Stimulated activated CD8-positive, alpha-beta memory T cell treated with anti-CD3 and anti-CD28 coated beads, Interleukin-7, amount 100 ng/mL, for 1 hour (primary cell): ENCODE measurements at places on chromosomes 2 and 18.

GRCh38 chr18:24219561-24220317 lies 80.9 kb downstream of the CABYR start:
- DNase-seq = no peak

DNA sequence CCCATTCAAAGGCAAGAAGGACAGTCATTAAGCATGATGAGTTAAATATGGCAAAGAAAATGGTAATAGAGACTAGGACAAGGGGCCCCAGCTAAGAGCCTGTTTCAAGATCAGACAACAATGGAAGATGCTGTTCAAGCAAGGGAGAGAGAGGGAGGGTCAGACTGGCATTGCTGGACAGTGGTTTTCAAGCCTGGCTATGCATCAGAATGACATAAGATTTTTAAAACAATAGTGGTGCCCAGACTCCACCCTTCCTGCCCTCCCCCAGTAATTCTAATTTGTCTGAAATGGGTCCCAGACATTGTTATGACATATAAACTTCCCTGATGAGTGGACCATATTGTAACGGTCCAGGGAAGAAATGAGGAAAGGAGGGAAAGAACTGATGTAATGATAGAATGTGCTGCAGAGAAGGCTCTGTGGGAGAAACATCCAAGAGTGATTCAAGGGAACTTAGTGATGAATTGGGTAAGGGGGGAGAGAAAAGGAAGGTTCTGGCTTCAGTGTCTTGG lies 112.9 kb upstream of the TRIB2 start:
- DNase-seq = no peak

- DNase-seq = no peak
Measured at GRCh38 chr2:173550143-173550542, 195.5 kb downstream of the CDCA7 start.

DNA sequence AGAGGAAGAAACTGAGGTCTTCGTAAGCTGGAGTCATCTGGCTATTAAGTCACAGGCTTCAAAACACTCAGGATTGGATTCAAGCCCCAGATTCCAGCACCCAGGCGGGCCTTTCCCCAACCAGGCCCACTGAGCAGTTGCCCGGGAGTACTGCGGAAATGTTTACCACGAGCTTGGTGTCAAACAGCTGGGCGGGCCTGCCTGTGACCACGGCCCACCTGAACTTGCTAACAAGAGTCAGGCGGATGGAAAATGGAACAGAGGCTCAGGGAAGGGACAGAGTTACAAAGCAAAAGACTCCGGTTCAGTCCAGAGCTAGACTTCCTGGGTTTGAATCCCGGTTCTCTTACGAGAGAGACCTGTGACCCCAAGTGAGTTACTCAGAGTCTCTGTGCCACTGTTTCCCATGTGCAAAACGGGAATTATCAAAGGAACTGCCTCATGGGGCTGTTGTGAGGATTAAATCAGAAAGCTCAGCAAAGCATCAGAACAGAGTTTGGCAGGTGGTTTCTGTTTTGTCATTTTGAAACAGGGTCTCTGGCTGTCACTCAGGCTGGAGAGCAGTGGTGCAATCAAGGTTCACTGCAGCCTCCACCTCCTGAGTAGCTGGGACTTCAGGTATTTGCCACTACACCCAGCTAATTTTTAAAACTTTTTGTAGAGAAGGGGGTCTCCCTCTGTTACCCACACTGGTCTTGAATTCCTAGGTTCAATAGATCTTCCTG lies 49.0 kb upstream of the TFCP2L1 start:
- DNase-seq = no peak

GRCh38 chr18:668260-668659 lies 10.8 kb downstream of the TYMS start:
- DNase-seq = no peak

DNA sequence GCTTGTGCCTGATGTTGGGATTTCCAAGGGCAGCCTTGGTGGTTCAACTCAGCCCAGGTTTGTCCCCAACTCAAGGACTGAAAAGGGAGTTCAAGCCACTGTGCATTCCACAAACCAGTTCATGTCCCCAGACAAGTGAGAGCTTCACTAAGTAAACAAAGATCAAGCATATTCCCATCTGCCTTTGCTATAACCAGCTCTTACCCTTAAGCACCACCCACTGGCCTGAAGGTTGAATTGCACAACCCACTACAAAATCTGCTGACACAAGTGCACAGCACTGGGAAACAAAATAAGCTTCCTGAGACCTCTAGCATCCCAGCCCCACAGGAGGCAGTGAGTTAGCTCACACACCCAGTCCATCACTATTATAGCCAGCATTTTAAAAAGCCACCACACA lies 516.7 kb downstream of the NR4A2 start:
- DNase-seq = no peak

GRCh38 chr2:46983065-46983801 lies 67.6 kb upstream of the MCFD2 start:
- no peak for DNase-seq

GRCh38 chr2:28736034-28736433 lies 15.6 kb upstream of the PPP1CB start:
- no peak for DNase-seq

GRCh38 chr2:60406192-60406591 lies 147.3 kb downstream of the BCL11A start:
- no peak for DNase-seq
